ENCODE measurements at places on chromosomes 1 and 21.
A peak's percentile ranks its signal among the peaks of the same experiment; 100 is the strongest.

- H3K4me3 ChIP-seq = peak overlapping the region; percentile 66
These were observed 12.8 kb upstream of the BOLA1 start for GRCh38 chr1:149886396-149887195.

DNA sequence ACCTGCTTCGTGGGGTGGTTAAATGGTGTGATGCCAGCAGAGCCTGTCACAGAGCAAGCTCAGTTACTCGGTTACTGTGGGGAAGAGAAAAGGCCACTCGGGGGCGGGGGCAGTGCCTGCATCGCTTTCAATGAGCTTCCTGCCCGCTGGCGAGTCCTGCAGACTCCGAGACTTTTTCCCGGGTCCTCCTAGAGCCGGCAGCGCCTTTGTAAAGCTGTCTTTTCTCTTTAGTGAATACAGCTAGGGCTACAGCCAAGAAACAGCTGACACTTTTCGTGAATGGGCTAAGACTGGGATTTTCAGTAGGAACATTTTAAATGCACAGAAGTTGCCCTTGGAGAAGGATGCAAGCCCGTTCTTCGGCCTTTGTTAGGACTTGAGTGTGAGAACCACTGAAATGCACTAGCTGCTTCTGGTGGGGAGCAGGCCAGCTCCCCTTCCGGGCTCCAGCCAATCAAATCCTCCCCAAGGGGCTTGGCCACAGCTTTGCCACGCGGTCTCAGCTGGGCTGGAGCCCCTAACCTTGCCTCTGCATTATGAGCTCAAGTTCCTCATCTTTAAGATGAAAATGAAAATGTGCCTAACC lies 23.4 kb upstream of the EFHD2 start:
- H3K27ac ChIP-seq = no peak overlapping the region
- H3K4me3 ChIP-seq = peak overlapping the region; percentile 10
- peaks cover 10% of the 10 kb centered on the region for H3K4me1 ChIP-seq
- H3K36me3 ChIP-seq = no peaks in the 10 kb centered on the region
- H3K27me3 ChIP-seq = no peaks in the 10 kb centered on the region

DNA sequence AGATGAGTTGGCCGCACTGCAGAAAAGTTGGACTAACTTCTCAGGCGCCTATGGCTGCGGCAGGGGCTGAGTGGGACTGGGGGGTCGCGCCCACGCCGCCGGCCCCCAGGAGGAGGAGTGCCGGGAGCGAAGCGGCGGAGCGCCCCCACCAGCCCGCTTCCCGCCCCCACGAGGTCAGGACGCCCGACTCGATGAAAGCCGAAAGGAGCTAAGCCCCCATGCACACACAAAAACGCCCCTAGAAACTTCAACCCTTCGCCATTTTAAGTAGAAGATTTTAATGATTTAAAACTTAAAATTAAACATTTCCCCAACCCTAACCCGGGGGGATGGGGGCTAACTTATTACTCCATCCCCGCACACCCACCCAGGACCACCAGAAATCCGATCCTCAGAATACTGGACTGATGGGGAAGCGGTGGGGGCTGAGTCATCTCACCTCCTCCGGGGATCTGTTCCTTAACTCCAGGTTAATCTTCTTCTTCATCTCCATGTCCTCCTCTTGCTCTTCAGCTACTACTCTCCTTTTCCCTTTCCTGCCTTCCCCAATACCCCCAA lies 539 bp downstream of the ANP32E start:
- H3K36me3 ChIP-seq = no peaks in the 10 kb centered on the region
- peaks cover 18% of the 10 kb centered on the region for H3K4me1 ChIP-seq
- peak overlapping the region; percentile 99 for H3K27ac ChIP-seq
- H3K4me3 ChIP-seq = peak overlapping the region; percentile 71
- no peak for DNase-seq

DNA sequence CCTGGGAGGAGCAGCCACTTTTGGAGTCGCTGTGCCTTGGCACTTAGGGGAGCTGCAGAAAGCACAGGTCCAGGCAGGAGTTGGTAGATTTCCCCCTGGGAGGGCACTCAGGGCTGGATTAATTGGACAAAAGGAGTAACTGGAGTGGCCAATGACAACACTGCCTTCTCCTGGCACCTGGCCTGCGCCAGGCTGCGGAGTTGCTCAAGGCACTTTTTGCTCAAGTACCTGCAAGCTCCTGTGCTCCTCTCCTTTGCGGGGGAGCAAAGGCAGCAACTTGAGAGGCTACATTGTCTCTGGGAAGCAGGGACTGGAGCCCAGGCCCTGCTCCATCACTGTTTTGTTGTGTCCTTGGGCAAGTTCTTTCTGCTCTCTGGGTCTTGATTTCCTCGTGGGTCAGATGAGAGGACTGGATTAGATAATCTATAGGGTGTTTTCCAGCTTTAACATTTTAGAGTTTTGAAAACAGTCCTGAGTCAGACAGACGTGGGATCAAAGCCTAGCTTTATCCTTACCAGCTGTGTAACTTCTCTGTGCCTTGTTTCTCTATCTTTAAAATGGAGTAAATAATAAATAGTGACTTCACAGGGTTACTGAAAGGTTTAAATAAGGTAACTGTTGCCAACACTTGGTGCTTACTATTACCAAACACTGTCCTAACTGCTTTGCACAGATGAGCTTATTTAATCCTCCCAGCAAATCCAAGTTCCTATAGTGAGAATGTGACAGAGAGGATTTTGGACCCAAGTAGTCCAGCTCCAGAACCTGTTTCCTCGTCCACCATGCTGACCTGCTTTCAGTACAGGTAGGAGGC lies 18.0 kb upstream of the GRHL3 start:
- no peak overlapping the region for H3K27ac ChIP-seq
- no peak overlapping the region for H3K4me3 ChIP-seq
- peaks cover 13% of the 10 kb centered on the region for H3K4me1 ChIP-seq
- no peak for DNase-seq
- no peaks in the 10 kb centered on the region for H3K36me3 ChIP-seq

GRCh38 chr21:33950431-33951079 lies 35.0 kb upstream of the ATP5PO start:
- no peaks in the 10 kb centered on the region for H3K36me3 ChIP-seq
- H3K4me1 ChIP-seq = peaks cover 28% of the 10 kb centered on the region
- no peak for DNase-seq
- no peaks in the 10 kb centered on the region for H3K27me3 ChIP-seq
- peak overlapping the region; percentile 96 for H3K27ac ChIP-seq

DNA sequence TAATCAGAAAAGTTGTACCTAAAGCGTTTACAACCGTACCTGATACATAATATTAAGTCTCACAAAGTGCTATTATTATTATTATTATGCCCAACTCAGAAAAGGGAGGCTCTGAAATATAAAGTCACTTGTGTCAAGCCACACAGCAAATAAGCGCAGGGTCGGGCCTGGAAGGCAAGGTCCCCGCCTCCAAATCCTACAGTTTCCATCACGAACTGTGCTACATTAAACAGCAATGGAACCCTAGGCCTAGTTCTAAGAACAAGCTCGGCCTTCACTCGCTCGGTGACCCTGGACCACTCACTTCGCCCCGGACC lies 549 bp downstream of the PARS2 start:
- H3K27me3 ChIP-seq = no peaks in the 10 kb centered on the region
- DNase-seq = no peak

DNA sequence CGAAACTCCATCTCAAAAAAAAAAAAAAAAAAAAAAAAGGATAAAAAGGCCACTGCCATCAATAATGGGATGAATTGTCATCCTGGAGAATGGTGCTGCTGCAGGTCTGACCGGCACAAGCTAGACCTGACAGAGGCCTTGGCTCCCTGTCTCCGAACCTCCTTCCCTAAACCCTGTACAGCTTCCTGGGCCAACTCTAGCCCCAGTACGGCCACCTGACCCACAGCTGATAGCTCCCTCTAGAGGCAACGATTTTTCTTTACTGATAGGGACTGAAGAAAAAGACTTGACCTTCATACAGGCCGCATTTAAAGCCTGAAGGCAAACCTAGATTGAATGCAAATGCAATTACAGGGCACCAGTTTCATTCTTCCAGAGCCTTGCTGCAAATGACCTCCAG lies 30.7 kb downstream of the NOL9 start:
- peaks cover 34% of the 10 kb centered on the region for H3K36me3 ChIP-seq
- no peak overlapping the region for H3K27ac ChIP-seq
- peaks cover 21% of the 10 kb centered on the region for H3K4me1 ChIP-seq

GRCh38 chr1:245448975-245449431 lies 294.2 kb downstream of the KIF26B start:
- H3K27ac ChIP-seq = no peak overlapping the region
- H3K27me3 ChIP-seq = no peaks in the 10 kb centered on the region

DNA sequence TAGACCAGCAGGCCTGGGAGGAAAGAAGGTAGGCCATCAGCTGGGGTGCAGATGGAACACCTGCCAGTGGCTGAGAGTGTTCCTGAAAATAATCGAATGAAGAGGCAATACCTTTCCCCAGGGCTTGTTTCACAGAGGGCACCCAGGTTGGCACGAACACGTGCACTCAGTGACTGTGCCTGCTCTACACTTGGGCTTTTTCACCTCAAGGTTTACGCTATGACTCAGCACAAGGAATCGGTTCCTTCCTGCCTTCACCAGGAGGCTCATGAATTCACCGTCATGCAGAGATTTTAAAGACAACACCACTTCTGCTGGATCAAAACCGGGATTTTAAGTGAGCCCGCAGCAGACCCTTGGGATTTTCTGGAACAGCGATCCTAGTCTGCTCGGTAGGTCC lies 118.5 kb upstream of the ADAR start:
- no peaks in the 10 kb centered on the region for H3K27me3 ChIP-seq
- no peak overlapping the region for H3K27ac ChIP-seq
- H3K36me3 ChIP-seq = no peaks in the 10 kb centered on the region
- H3K4me1 ChIP-seq = peaks cover 27% of the 10 kb centered on the region

GRCh38 chr21:42558846-42559245 lies 45.2 kb downstream of the SLC37A1 start:
- H3K4me3 ChIP-seq = no peak overlapping the region
- H3K36me3 ChIP-seq = peaks cover 7% of the 10 kb centered on the region
- H3K27ac ChIP-seq = no peak overlapping the region
- DNase-seq = no peak
- H3K27me3 ChIP-seq = no peaks in the 10 kb centered on the region
- H3K4me1 ChIP-seq = no peaks in the 10 kb centered on the region

- H3K27ac ChIP-seq = no peak overlapping the region
- H3K27me3 ChIP-seq = no peaks in the 10 kb centered on the region
- DNase-seq = no peak
- H3K4me3 ChIP-seq = no peak overlapping the region
- no peaks in the 10 kb centered on the region for H3K4me1 ChIP-seq
- H3K36me3 ChIP-seq = no peaks in the 10 kb centered on the region
These were observed 11.7 kb upstream of the EPS8L3 start for GRCh38 chr1:109775398-109775797.

DNA sequence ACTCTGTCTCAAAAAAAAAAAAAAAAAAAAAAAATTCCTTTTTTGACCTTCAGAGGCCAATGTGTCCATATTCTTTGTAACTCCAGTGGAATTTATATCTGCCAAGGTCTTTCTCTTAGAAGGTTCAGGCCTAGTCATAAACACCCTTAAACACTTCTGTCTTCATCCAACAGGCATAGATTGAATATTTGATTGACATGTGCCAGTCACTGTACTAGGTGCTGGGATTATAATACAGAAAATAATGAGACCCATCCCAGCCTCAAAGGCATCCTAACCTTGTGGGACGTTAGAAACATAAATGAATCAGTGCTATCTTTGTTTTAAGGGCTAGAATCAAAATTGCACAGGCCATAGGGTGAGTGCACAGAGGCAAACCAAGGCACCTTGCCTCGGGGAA lies 62.9 kb upstream of the SERBP1 start:
- no peak overlapping the region for H3K4me3 ChIP-seq
- H3K4me1 ChIP-seq = no peaks in the 10 kb centered on the region
- no peaks in the 10 kb centered on the region for H3K36me3 ChIP-seq
- H3K27ac ChIP-seq = no peak overlapping the region
- no peak for DNase-seq

GRCh38 chr1:243421784-243422183 lies 165.9 kb downstream of the SDCCAG8 start:
- no peak for DNase-seq
- H3K36me3 ChIP-seq = no peaks in the 10 kb centered on the region
- H3K27ac ChIP-seq = no peak overlapping the region
- peaks cover 4% of the 10 kb centered on the region for H3K4me1 ChIP-seq
- no peak overlapping the region for H3K4me3 ChIP-seq

- DNase-seq = no peak
- H3K4me1 ChIP-seq = no peaks in the 10 kb centered on the region
- no peaks in the 10 kb centered on the region for H3K27me3 ChIP-seq
- H3K27ac ChIP-seq = no peak overlapping the region
These were observed 6.4 kb upstream of the AGL start for GRCh38 chr1:99843760-99844159.

DNA sequence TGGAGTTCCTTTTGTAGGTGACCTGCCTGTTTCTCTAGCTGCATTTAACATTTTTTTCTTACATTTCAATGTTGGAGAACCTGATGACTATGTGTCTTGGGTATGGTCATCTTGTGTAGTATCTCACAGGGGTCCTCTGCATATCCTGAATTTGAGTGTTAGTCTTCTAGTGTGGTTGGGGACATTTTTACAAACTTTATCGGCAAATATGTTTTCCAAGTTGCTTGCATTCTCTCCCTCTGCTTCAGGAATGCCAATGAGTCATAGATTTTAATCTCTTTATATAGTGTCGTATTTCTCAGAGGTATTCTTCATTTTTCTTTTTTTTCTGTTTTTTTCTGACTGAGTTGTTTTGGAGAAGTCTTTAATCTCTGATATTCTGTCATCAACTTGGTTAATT lies 684.0 kb downstream of the NCAM2 start:
- H3K36me3 ChIP-seq = no peaks in the 10 kb centered on the region
- no peak overlapping the region for H3K27ac ChIP-seq
- DNase-seq = no peak
- H3K27me3 ChIP-seq = no peaks in the 10 kb centered on the region
- no peaks in the 10 kb centered on the region for H3K4me1 ChIP-seq
- no peak overlapping the region for H3K4me3 ChIP-seq

DNA sequence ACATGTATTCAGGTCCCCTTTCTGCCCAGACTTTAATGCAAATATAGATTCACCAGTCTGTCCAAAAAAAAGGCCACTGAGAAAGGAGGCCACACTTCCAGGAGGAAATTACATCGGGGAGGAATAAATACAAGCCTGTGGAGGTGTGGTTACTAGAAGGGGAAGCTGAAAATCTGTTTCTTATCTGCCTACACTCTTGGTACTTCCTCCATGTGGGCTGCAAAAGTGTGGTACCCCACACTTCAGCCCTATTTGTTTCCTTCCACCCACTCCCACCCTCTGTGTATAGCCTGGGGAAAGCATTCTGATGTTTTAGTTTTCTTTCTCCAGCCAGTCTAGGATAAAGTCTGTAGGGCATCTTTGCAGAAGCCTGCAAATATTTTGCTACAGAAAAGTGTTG lies 38.4 kb downstream of the UTP25 start:
- H3K4me1 ChIP-seq = no peaks in the 10 kb centered on the region
- H3K27me3 ChIP-seq = no peaks in the 10 kb centered on the region
- H3K4me3 ChIP-seq = no peak overlapping the region
- no peak overlapping the region for H3K27ac ChIP-seq
- DNase-seq = no peak
- no peaks in the 10 kb centered on the region for H3K36me3 ChIP-seq

- no peak for DNase-seq
- no peaks in the 10 kb centered on the region for H3K27me3 ChIP-seq
- no peak overlapping the region for H3K27ac ChIP-seq
These were observed 106.2 kb downstream of the RUNX1 start for GRCh38 chr21:34942911-34943310.

GRCh38 chr1:8202182-8202905 lies 115.6 kb upstream of the SLC45A1 start:
- DNase-seq = no peak
- peak overlapping the region; percentile 88 for H3K27ac ChIP-seq
- no peaks in the 10 kb centered on the region for H3K27me3 ChIP-seq
- H3K36me3 ChIP-seq = no peaks in the 10 kb centered on the region
- peaks cover 51% of the 10 kb centered on the region for H3K4me1 ChIP-seq
